ENCODE measurements at places on chromosomes 2 and 18.

DNA sequence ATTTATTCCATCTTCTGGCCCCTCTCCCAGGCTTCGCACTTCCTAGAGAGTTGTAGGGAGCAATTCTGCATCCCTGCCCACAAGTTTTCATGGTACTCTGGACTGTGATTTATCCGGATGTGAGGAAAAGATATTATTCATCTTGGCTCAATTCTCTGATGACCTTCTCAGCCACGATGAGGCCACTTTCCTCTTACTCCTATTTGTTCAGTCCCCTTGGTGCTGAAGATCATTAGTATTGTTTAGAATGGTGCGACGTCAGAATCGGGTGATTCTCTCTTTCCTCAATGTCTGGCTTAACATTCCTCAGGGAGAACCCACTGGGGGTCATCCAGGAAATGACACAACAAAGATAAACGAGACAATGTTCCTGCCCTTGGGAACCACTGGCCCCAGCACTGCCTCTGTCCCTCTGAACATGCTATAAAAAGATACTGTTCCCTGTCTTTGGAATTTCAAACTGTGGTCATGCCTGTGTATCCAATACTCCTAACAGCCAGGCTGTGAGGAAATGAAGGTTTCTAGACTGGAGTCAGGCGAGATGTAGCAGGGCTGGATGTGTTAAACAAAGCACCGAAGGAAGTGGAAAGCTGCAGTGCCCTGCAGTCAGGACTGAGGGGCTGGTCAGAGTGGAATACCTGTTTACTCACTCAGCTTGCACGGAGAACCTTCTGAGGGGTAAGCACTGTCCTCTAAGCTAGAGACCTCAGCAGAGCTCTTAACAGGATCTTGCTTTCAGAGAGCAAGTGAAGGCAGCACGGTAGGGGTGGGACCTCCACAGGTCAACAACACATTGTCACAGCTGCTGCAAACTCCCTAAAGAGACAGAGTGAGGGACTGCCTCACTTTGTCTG is 12.9 kb upstream of the GLI2 start:
- DNase-seq = no peak

GRCh38 chr2:71746946-71747501 is 293.7 kb downstream of the DYSF start:
- DNase-seq = no peak

GRCh38 chr2:32858713-32859112 is 88.0 kb upstream of the LTBP1 start:
- no peak for DNase-seq

- DNase-seq = no peak
Measured at GRCh38 chr2:53181759-53182158, 585.8 kb upstream of the CHAC2 start.

DNA sequence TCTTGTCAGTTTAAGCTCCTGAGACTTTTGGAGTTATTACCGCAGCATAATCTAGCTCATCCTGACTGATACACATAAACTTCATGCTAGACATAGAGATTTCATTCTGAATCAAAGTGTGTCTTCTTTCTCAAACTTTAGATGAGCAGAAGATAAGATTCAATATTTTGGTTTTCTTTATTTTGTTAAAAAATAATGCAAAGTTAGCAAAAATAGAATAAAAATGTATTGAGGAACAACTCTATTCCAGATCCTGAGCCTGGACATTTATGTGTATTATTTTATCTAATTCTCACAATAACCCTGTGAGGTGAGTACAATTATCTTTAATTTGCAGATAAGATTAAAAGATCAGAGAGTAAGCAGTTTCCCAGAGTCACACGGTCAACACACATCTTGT is 38.4 kb downstream of the KLHL14 start:
- DNase-seq = no peak

DNA sequence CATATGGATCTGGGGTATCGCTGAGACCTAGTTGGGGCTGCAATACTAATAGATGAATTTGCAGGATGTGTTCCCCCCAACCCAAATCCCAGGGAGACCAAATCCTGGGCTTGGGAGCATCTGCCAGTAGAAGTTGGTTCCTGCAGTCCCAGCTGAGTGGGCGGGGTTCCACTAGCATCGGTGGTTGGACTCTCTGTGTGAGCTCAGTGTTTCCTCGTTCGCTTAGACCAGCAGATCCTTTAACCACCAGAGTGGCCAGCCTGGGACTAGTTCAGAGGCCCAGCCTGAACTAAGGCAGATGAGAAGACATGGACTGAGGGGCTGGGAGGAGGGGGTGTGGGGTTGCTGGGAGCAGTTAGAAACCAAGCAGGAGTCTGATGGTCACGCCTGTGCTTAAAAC is 40.7 kb downstream of the PCARE start:
- no peak for DNase-seq

GRCh38 chr18:35974181-35974580 is 1.7 kb downstream of the RMP24 start:
- DNase-seq = no peak

DNA sequence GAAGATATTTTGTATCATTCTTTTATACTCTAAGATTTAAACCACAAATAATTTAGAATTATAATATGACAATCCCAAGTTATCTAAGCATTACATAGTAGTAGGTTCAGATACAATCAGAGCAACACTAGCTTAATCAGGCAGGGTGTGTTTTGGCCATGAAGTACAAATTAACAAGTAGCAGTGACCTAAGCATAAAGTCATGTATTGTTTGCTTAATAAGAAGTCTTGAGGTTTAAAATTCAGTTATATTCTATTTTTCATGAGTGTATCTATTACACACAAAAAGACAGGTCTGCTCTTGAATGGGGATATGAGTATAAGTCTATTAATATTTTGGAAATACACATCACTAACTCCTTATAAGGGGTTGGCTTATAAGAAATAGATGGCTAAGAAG is 39.9 kb downstream of the DYNAP start:
- DNase-seq = no peak

Data from T-helper 1 cell (primary cell).